ENCODE measurements at places on chromosomes 7 and 10.

DNA sequence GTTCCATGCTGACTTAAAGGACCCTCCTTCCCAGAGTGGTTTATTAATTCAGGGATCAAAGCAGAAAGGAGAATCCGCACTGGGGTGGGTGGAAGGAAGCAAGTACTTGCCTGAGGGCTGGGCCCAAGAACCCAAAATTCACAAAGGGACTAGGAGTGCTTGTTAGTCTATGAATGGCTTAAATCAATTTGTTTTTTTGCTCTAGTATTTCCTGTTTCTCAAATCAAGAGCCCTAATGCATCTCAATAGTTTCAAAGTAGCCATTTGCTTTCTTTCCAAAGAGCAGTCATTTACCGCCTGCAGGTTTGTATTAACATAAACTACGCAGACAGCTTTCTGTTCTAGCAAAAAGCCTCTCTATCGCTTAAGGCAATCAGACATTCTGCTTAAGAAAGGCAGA, 44.2 kb upstream of the SLC35G1 start:
- no peak for DNase-seq

- DNase-seq = peak; percentile 15
Observed at GRCh38 chr7:142478479-142479220, 220.8 kb upstream of the PRSS58 start.

GRCh38 chr10:61478621-61479312, 25.6 kb upstream of the TMEM26 start:
- DNase-seq = no peak

- no peak for DNase-seq
Observed at GRCh38 chr7:13897819-13898218, 91.6 kb downstream of the ETV1 start.

Measured in NCI-H187 (cell line).